ENCODE measurements at places on chromosomes 13 and 19.

GRCh38 chr13:80157261-80157932 lies 183.5 kb downstream of the SPRY2 start:
- DNase-seq, result no peak

DNA sequence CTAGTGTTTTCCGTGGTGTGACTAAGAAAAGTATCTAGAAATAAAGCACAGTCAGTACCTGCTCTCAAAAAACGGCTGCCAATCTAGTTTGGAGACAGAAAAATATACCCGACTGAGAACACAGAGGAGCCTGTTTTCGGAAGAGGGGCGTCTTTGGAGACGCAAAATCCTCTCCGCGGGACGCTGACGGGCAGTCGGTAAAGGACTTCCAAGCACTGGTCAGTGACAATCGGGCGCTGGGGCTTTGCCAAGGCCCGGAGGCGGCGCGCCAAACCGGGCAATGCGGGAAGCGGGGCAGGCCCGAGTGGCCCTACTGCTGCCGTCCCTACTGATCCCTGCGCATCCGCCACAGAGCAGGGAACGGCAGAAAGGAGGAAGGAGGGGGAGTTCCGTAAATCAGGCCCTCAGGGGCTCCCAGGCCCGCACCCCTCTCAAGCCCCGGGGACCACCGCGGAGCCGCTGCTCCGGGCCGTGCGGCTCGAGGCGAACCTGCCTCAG lies 588 bp upstream of the DPY19L3 start:
- DNase-seq, result peak; percentile 75

GRCh38 chr13:27481766-27482165 lies 31.4 kb upstream of the MTIF3 start:
- no peak for DNase-seq

- no peak for DNase-seq
These were observed 223.2 kb downstream of the UQCRFS1 start for GRCh38 chr19:28989739-28990138.

GRCh38 chr19:45591004-45591637 lies 6.5 kb upstream of the OPA3 start:
- DNase-seq, result no peak

- no peak for DNase-seq
These were observed 871.4 kb upstream of the GPC6 start for GRCh38 chr13:92355213-92355612.

- no peak for DNase-seq
These were observed 26.9 kb upstream of the RBM26 start for GRCh38 chr13:79432992-79433391.

DNA sequence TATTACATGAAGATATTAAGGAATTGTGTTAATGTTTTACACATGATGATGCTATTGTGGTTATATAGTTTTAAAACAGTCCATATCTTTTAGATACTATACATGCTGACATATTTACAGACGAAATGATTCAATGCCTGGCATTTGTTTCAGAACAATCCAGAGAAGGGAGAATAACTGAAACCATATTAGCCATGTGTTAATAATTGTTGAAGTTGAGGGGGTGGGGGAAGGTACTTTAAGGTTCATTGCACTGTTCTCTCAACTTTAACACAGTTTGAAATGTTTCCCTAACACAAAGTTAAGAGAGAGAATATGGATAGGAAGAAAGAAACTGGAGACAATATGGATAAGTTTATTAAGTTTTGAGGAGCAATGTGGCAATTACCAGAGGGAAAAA lies 5.8 kb downstream of the CRYL1 start:
- no peak for DNase-seq

DNA sequence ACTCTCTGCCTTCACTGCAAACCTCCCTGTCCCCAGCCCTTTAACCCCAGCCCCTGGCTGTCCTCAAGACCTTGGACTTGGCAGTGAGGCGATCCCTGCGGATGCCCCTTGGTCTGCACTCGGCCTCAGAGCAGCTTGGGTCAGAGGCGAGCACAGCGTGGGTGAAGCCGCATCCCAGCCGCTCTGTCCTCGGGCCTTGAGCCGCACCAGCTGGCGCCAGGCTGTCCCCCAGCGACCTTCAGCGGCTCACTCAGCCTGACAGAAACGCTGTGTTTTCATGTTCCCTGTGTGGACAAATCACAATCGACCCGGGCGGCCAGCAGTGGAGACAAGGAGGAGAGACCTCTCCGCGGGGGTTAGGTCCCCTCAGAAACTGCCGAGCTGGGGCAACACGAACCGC lies 52.0 kb downstream of the GNG7 start:
- DNase-seq, result no peak

DNA sequence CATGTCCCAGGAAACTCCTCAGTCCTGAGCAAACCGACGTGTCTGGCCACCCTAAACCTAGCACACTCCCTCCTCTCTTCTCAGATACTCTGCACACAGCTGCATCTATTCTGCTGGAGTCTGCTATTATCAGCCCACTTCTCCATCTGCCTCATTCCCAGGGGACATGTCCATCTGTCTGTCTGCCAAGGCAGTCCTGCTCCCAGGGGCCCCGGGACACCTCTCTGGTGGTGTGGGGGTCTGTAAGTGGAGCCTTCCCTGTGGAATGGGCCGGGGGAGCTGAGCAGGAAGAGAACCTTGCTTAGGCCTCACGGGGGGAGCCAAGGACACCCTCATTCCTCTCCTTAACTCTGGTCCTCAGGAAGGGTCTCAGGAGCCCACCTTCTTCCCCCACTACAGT lies 72.7 kb downstream of the ERICH6B start:
- no peak for DNase-seq

GRCh38 chr13:66673401-66673800 lies 556.7 kb downstream of the PCDH9 start:
- no peak for DNase-seq

GRCh38 chr19:57664269-57665127 lies 4.2 kb upstream of the ZSCAN4 start:
- no peak for DNase-seq

DNA sequence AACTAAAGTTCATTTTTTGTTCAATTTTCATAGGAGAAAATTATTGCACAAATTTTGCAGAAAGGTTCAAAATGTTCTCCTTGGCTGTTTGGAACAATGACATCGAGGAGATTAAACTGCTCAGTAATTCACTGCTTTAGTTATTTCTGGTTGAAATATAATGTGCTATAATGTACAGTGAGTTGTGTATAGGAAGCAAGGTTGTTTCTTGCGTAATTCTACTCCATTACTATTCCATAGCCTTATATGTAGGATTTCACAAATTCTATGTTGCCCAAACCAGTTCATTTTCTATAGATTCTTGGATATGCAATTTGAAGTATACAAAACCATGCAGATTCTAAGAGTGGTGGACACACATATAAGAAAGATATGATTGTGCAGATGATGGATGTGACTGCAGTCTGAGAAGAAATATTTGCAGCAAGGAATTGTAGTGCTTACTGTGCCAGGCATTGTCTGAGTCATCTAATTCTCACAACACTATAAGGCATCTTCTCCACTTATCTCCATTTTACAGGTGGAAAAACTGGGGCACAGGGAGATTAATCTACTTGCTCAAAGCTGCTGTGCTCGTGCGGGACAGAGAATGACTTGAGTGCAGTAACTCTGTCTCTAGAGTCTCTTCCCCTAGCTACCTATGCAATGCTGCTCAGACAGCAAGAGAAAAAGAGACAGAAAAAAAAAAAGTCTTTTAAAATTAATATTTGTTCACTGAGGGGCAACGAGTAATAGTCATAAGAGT lies 515.5 kb downstream of the MYO16 start:
- no peak for DNase-seq

DNA sequence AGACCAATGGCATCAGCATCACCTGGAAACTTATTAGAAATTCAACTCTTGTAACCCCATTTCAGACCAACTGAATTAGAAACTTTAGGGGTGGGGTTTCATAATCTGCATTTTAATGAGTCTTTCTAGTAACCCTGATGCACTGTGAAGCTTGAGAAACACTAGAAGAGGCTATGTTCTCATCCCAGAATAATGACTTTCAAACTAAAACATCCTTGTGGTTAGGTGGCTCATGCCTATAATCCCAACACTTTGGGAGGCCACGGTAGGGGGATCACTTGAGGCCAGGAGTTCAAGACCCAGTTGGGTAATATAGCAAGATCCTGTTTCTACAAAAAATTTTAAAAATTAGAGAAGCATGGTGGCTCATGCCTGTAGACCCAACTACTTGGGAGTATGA lies 402.4 kb downstream of the DLEU7 start:
- DNase-seq, result no peak

GRCh38 chr19:5457709-5458108 lies 2.5 kb downstream of the ZNRF4 start:
- DNase-seq, result no peak

DNA sequence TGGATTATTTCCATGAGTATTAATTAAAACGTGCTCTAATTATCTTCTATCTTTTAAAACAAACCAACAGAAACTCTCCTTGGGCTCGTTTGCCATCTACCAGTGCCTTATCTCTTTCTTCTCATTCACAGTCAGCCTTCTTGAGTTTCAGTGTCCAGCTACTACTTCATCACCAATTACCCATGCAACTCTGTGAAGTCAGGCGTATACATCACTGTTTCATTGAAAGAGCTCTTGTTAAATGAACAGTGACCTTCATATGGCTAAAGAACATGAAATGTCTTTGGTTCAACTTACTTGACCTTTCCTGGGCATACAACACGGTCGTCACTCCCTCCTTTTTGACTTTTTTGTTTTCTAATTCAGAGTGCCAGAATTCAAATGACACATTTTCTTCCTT lies 5.2 kb upstream of the IFT88 start:
- DNase-seq, result no peak

GRCh38 chr13:33284916-33285315 lies 639 bp downstream of the STARD13 start:
- no peak for DNase-seq

GRCh38 chr13:52454459-52454819 lies 839 bp upstream of the CKAP2 start:
- DNase-seq, result no peak

DNA sequence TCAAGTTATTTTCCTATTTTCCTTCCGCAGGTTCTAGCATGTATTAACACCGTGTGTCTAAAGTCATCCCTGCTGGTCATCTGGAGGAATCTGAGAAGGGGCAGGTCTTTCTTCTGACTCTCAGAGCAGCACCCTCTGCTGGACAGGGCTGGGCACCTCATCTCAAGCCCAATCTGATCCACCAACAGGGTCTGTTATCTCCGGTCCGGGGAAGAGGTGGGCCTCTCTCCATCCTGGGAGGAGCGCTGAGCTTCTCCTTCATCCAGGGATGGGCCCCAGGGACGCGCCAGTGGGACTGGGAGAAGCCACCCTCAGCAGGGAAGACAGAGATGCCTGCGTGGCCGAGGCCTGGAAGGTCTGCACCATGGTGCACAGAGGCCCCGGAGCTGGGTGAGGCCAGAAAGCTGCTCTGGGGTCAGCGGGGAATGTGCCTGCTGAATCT lies 26.0 kb upstream of the ZNF331 start:
- no peak for DNase-seq

GRCh38 chr19:8244442-8244841 lies 35.3 kb downstream of the CERS4 start:
- no peak for DNase-seq

DNA sequence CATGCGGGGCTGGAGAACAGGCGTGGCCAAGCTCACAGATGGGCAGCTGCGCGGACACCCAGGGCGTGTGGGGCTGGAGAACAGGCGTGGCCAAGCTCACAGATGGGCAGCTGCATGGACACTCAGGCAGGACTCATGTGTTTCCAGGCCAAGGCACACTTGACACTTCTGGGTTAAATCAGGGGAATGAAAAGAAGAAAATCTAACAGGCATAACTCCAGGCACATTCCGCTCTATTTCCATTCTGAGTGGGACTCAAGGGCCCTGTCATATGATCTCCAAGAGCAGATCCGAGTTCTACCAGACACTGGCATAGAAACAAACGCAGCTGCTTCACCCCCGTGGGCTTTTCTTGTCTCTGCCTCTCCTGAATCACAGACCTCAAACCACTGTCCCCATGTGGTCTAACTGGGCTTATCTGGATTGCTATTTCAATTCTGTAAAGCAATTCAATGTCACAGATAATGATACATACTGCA lies 17.4 kb upstream of the C13orf46 start:
- DNase-seq, result no peak

DNA sequence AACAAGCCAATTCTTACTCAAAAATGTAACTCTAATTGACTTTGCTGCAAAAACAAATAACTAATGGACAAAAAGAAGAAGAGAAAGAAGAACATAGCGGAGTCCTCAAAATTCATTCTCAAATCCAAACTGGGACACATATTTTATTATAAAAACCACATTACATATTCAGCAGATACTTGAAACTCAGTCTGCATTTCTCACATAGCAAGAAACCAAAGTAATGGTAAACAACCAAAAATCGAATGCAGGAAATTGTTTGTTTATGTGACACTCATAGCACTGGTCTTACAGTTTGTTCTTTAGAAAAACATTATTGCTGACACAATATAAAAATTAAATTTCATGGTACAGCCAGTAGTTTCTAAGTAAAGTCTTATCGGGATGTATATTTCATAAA lies 789.8 kb downstream of the SLITRK6 start:
- DNase-seq, result no peak

- no peak for DNase-seq
These were observed 53.4 kb downstream of the GPC6 start for GRCh38 chr13:93279982-93280381.

GRCh38 chr19:46985542-46986415 lies 33.9 kb upstream of the NPAS1 start:
- DNase-seq, result no peak

- DNase-seq, result no peak
These were observed 21.5 kb upstream of the SGCG start for GRCh38 chr13:23159205-23159759.

DNA sequence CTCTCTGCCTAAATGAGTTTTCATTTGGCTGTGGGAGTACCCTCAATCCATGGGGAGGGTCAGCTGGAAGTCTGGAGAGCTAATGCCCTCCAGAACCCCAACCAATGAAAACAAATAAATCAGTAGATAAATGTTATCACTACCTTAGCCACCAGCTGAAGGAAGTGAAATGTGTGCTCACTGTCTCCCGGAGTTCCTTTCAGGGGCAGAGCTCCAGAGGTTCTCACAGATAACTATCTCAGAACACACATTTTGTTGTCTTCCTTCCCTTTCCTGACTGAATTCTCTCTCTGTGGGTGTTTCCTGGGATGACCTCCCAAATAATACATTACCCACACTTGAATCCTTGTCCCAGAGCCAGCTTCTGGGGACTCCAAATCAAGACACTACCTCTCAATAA lies 779.6 kb downstream of the DIAPH3 start:
- no peak for DNase-seq

GRCh38 chr19:5445561-5446055 lies 9.6 kb upstream of the ZNRF4 start:
- no peak for DNase-seq

GRCh38 chr13:93233997-93234416 lies 7.4 kb downstream of the GPC6 start:
- no peak for DNase-seq

DNA sequence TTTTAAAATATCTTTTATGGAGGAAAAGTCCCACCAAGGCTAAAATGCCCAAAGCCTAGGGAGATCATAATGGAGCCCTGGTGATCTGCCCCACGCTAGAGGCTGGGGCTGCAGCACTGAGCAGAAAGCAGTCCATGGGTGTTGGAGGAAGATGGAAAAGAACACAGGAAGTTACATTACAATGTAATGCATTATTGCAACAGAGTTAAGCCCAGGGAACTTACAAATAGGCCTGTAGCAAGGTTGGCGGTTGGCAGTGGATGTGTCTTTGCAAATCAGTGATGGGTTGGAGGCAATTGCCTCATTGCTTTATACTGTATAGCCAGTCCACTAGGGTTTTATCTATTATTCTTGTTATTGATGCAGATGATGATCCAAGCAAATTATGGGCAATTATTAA lies 399.9 kb downstream of the NDFIP2 start:
- no peak for DNase-seq

Data from C1 segment of cervical spinal cord (tissue), 14 donors.